Cardiac fibroblast (primary cell): ENCODE measurements at places on chromosomes 3 and 15.

- peak; percentile 70 for DNase-seq
Observed at GRCh38 chr3:33717616-33717865, 513 bp downstream of the CLASP2 start.

- no peak for DNase-seq
Observed at GRCh38 chr3:127802606-127803005, 19.7 kb downstream of the MGLL start.

GRCh38 chr3:58074116-58074715 is 66.0 kb downstream of the FLNB start:
- DNase-seq: no peak

GRCh38 chr15:35206060-35206675 is 121.1 kb upstream of the NANOGP8 start:
- peak; percentile 57 for DNase-seq

GRCh38 chr15:27787931-27788330 is 311.2 kb downstream of the OCA2 start:
- DNase-seq: no peak

DNA sequence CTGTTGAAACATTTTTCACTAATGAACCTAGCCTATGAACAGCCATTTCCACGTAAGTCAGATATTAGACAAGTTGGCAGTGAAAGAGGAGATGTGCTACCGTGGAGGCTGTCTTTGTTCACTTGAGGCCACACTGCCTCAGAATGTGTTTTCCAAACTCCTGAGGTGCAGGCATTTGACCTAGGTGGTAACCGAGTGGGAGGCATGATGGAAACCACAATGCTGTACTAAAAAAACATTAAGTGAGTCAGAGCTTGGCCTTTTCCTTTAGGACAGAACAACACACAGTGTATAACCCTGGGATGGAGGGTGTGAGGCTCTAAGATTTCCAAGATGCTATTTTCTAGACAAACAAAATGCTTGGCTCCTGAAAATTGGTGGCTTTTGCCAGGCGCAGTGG is 406.3 kb downstream of the SOX2 start:
- DNase-seq: peak; percentile 2

- DNase-seq: no peak
Observed at GRCh38 chr3:23152989-23153388, 50.1 kb upstream of the UBE2E2 start.

DNA sequence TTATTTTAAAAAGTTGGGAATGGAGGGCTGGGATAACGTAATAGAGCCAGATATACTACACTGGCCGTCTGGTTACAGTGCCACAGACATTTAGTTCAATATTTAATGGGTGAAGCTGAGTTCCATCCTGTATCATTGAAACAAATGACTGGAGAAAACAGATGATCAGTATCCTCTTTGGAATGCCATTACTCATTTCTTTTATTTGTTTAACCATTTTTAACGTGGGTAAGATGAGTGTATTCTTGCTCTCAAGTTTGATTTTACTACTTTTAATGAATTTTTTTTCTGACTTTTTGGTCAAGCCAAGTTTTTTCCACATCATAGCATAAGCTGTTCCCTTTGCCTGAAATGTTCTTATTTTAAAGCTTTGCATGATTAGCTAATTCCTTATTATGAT is 53.9 kb upstream of the GRM7 start:
- no peak for DNase-seq

GRCh38 chr3:162338514-162338913 is 841.9 kb downstream of the OTOL1 start:
- DNase-seq: peak; percentile 24

DNA sequence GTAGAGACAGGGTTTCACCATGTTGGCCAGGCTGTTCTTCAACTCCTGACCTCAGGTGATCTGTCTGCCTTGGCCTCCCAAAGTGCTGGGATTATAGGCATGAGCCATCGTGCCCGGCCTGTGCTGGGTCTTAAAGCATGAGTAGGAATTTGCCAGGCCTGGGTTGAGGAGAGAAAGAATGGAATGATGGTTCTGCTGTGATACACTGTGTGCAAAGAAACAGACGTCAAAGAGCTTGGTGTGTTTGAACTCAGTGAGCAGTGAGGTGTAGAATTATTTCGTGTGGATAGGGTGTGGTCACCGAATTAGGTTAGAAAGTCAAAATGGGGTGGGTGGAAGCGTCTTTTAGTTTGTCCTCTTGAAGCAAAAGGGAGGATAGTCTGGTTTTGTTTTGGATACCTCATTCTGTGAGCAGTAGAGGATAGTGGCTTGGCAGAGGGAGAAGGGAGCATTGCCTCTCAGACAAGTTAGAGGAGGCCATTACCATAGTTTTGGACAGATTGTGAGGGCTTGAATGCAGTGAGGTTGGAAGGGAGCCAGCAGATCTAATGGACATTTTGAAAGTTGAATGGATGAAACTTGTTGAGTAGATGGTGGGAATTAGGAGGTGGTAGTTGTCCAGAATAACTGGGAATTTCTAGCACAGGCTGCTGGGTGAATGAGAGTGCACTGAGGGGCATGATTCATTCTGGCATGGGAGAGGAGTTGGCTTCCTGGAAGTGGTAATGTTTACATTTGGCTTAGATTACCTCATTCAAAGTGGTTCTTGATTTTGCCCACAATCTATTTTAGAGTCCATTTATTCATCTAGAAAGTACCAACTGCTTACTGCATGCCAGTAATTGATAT is 27.2 kb downstream of the AKAP13 start:
- peak; percentile 76 for DNase-seq

- DNase-seq: no peak
Observed at GRCh38 chr3:176916777-176917176, 280.5 kb downstream of the TBL1XR1 start.

DNA sequence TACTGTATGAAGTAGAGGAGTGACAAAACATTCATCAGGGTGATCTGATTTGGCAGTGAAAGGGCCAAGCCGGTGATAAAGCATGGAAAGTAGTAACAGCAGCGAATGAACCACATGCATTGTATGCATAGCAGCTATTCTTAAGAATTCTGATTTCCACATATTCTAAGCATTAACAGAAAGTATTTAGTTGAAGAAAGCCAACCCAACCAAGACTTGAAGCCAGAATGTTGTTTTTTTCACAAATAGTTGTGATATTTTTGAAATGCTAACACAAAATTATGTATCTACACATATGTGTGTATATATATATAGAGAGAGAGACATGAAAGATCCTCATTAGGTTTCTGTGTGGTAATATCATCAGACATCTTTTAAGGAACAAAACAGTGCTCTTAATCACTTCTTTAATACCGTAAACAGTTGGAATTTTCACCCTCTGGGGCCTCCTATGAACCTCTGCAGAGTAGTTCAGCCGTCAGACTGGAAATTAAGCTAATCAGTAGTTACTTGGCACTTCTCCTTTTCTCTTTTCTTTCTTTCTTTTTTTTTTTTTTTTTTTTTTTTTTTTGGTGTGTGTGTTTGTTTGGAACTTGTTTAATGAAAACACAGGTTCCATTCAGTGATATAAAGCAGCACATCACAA is 139.6 kb downstream of the CMSS1 start:
- DNase-seq: no peak

- peak; percentile 47 for DNase-seq
Observed at GRCh38 chr3:192916371-192917027, 1.2 kb downstream of the MB21D2 start.

DNA sequence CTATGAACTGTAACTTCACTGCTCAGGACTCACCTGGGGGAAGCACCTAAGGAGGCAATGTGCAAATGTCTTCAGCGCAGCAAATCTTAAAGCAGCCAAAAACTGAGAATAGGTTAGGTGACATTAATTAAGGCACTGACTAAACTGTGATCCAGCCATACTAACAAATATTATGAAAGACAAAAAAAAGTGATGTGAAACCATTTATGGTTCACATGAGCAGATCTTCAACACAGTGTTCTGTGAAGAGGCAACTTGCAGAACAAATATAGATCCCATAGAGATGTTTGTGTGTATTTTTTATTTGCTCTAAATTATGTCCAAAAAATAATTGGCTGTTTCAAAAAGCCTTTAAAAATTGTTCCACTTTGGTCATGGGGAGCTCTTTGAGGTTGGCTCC is 24.1 kb upstream of the MITF start:
- no peak for DNase-seq

DNA sequence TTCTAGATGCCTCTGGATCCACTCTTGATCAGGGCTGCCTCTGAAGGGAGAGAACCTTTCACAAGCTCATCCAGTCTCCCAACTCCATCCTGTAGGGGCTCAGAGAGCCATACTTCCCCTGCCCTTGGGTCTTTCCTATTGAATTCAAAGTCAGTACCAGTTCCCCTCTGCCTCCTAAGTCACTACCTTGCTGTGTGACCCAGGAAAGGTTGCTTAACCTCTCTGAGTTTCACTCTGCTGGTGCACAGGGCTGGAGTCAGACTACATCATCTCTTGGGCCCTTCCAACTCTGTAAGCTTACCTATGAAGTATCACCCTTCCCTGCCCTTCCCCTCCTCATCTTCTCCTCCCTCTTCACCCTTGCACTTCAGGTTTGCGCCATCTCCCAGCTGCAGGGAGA is 117.9 kb downstream of the MEGF11 start:
- no peak for DNase-seq

DNA sequence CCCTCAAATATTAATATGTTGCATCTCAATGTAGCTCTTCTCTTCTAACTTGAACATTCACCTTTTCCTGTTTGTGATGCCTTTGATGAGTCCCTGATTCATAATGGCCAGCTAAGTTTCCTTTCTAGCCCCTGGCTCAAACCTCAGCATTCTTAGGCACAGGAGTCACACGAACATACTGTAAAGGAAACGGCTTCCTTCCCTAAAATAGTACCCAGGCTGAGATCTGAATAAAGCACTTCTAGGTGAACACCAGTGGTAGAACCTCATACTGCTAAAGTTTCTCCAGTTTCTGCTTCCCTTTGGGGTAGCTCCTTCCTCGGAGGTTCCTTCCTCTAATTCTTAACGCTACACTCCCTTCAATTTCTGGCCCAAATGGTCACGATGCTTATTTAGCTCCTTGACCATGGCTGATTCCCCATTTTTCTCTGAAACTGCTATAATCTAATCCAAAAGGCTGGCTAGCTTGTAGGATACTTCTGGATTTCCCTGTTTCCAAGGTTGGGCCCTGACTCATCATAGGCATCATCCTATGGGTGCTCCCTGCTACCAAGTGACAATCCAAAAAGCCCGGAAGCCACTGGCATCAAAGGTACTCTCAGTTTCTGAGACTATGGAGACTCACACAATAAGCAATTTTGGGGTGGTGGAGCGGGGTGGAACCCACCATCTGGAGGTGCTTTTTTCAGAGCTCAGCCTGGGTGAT is 2.4 kb downstream of the ANAPC13 start:
- DNase-seq: peak; percentile 92

DNA sequence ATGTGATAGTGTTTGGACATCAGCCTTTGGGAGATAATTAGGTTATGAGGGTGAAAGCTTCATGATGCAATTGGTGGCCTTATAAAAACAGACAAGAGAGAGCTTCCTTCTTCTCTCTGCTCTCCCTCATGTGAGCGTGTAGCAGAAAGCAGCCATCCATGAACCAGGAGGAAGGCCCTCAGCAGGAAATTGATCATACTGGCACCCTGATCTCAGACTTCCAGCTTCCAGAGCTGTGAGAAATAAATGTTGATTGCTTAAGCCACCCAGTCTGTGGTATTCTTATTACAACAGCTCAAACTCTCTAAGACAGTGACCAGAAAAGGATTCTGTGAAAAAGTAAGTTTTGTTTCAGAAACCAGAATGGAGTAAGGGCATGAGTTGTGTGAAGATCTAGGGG is 13.3 kb downstream of the STAC start:
- DNase-seq: no peak

- no peak for DNase-seq
Observed at GRCh38 chr3:128735287-128735686, 9.3 kb downstream of the RAB7A start.

- peak; percentile 98 for DNase-seq
Observed at GRCh38 chr3:149575961-149576564, 81.8 kb downstream of the WWTR1 start.

DNA sequence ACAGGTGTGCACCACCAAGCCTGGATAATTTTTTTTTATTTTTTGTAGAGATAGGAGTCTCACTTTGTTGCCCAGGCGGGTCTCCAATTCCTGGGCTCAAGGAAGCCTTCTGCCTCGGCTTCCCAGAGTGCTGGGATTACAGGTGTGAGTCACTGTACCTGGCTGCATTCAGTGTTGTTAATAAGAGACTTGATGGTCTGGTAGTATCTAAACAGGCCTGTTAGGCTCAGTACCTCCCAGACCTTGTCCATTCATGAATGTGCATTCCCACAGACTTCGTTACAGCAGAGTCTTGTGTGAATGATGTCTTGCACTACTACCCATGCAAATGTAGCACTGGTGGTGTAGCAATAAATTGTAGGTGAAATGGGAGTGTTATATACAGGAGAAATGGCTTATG is 17.7 kb downstream of the CMTM8 start:
- no peak for DNase-seq
